Activated CD8-positive, alpha-beta memory T cell treated with anti-CD3 and anti-CD28 coated beads for 1 hour (primary cell): ENCODE measurements at places on chromosomes 1 and 21.

GRCh38 chr1:43902058-43902831 is 31.4 kb upstream of the ARTN start:
- no peak for DNase-seq

DNA sequence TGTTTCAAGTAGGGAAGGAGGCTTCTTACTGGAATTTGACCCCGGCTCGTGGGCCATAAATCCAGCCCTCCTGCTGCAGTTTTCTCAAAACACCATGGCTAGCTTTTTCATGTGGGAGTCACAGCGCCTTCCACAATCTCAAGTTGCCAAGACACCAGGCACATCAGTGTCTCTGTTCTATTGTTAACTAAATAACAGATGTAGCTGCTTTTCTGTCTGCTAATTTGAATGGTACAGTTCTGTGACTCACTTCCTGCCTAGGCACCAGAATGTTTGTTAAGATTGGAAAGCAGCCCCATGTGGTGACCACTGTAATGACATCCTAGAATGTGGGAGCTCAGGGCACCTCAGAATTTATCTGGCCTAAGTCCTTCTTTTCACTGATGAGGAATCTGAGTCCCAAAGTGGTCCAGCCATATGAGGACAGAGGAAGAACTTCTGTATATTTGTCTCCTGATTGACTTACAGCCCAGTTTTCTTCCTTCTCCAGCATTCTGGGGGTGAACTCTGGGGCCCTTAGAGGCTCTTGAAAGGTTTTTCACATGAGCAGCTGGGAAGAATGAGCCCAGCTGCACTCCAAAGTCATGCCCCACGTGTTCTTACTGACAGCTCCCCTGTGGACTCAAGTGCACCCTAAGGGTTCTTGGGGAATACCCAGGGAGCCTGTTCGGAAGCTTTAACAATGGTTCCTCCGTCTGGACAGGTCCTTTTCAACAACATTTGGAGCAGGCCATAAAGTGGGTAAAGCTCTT is 27.5 kb downstream of the TRIM45 start:
- DNase-seq = no peak

- no peak for DNase-seq
These were observed 149.0 kb downstream of the ATP6V1G3 start for GRCh38 chr1:198391393-198392020.

DNA sequence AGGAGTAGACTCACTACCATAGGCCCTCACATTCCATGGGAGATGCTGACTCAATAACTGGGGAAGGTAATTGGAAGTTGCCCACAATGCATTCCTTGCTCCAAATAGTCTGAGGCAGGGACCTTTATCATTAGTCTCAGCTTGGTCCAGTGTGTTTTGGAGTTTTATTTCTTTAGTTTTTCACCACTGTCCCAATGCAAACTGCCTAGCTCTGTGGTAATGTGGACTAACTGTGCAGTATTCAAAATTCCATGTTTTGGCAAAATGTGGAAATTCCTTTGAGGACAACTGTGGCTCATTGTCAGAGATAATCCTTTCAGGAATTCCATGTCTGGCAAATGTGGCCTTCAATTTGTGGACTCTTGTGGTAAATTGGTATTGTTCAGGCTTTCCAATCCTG is 78.1 kb upstream of the PAPPA2 start:
- no peak for DNase-seq

- no peak for DNase-seq
These were observed 24.4 kb upstream of the WDR26 start for GRCh38 chr1:224458996-224459395.

DNA sequence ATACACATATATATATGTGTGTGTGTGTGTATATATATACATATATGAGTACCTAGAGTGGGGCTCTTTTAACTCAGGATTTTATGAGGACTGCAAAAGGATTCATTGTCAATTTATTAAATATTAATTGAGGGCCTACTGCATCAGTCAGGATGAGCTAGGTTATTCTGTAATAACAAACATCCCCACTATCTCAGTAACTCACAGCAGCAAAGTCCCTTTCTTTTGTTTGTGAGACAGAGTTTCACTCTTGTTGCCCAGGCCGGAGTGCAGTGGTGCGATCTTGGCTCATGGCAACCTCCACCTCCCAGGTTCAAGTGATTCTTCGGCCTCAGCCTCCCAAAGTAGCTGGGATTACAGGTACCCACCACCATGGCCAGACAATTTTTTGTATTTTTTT is 63.8 kb upstream of the FAM20B start:
- no peak for DNase-seq

DNA sequence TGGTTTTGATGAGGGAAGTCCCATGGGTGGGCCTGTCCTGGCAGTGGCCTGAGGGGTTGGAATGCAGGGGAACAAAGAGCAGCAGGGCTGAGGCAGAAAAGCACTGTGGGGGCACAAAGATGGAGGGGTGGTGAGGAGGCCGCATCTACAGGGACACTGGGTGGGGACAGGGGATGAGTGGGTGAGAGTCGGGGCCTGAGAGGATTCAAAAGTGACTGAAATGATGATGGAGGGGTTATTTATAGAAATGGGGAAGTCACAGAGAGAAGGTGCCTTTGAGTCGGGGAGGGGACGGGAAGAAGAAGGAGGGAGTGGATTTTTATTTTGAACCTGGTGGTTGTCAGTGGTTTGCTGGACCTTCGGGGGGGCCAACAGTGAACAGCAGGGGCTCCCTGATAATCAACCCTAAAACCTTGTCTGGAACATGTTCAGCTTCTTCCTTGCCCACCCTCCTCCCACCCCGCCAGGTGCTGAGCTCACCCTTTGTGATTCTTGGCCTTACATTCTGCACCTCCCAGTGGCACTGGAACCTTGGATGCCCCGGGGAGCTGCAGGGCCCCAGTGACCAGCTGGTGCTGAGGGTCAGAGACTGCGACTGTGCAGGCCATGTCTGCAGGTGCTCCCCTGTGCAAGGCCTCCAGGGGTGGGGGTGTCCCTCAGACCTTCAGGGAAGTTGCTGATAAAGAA is 42.9 kb downstream of the IER5 start:
- DNase-seq = no peak

DNA sequence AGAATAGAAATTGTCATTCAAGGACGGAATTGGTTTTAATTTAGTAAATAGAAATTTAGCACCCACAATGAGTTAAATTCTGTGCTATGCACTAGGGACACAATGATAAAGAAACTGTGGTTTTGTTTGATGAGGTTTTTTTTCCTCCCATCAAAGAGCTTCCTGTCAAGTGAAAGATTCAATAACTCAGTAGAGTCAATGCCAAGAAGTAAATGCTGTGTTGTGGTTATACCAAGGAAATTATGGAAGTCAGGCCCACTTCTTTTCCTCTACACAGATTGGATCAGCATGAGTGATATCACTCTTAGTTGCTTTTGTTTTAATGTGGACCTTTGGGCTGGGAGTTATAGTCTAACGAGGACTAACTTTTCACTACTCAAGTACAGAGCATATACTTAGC is 1269.6 kb upstream of the ADGRL2 start:
- no peak for DNase-seq

- DNase-seq = no peak
These were observed 16.9 kb downstream of the CCT8 start for GRCh38 chr21:29056538-29057050.

GRCh38 chr1:101064697-101065096 is 39.1 kb upstream of the DPH5 start:
- no peak for DNase-seq

DNA sequence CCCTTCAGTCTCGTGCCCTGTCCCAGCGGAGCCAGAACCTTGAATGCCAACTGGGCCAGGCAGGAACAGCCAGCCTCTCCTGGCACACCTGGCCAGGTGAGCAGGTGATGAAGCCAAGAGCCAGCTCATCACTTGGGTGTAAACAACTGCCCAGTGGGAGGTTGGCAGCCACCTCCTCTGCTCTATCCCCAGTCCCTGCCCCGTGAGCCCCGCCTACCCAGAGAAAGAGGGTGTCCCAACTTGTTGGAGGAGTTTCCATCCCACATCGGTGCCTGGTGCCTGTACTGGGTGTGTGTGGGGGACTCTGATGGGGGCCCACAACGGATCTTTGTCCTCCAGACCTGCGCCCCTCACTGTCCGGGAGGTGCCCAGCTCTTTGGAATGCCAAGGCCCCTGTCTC is 17.8 kb upstream of the FAM131C start:
- DNase-seq = no peak

GRCh38 chr1:198778049-198778448 is 139.2 kb downstream of the PTPRC start:
- DNase-seq = no peak

- DNase-seq = no peak
These were observed 729.4 kb downstream of the MATN1 start for GRCh38 chr1:29993950-29994349.
